ENCODE measurements at places on chromosomes 16 and 17. TPM values are rescaled to one million over a fixed set of nuclear protein-coding genes. Genes with fewer than 3 reads are reported as not detected.
A peak's percentile ranks its signal among the peaks of the same experiment; 100 is the strongest.

The SNAI3 gene
- polyA plus RNA-seq = 0.03 TPM

The TMED6 gene
- not detected for polyA plus RNA-seq

The TPSD1 gene
- polyA plus RNA-seq = not detected

- H3K4me1 ChIP-seq = peaks cover 4% of the 10 kb centered on the region
- peaks cover 27% of the 10 kb centered on the region for H3K36me3 ChIP-seq
- no peak overlapping the region for H3K4me3 ChIP-seq
- H3K27ac ChIP-seq = no peak overlapping the region
- DNase-seq = no peak
Observed at GRCh38 chr16:16045296-16045695, 95.9 kb downstream of the ABCC1 start.

DNA sequence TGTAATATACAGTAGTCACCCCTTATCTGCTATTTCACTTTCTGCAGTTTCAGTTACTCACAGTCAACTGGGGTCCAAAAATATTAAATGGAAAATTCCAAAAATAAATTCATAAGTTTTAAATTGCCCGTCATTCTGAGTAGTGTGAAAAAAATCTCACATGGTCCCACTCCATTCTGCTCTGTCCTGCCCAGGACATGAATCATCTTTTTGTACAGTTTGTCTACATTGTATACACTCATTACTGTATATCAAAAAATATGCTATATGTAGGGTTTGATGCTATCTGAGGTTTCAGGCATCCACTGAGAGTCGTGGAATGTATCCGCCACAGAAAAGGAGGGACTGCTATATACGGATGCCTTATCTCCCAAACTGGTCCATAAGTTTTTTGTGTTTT is 16.0 kb upstream of the APPBP2 start:
- H3K4me3 ChIP-seq = no peak overlapping the region
- no peak for DNase-seq
- H3K4me1 ChIP-seq = no peaks in the 10 kb centered on the region
- H3K27me3 ChIP-seq = no peaks in the 10 kb centered on the region
- H3K36me3 ChIP-seq = no peaks in the 10 kb centered on the region
- H3K27ac ChIP-seq = no peak overlapping the region

DNA sequence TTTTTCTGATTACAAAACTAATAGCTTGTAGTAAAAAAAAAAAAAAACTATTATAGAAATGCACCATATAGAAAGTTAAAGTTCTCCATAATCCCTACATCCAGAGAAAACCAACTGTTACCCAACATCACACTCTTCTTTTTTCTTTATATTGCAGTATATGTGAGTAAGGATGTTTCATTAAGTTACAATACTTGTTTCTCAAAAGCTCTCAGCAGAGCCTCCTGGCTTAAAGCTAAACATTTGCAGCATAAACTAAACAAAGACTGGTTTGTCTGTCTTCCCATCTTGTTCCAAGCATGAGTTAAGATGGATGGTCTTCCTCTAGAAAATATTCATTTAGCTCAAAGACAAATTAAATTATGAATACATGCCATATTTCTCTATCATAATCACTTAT is 25.2 kb downstream of the GRB2 start:
- H3K27ac ChIP-seq = no peak overlapping the region
- H3K4me3 ChIP-seq = no peak overlapping the region
- no peak for DNase-seq
- peaks cover 4% of the 10 kb centered on the region for H3K36me3 ChIP-seq
- no peaks in the 10 kb centered on the region for H3K4me1 ChIP-seq

GRCh38 chr16:78571898-78572358 is 472.5 kb downstream of the WWOX start:
- no peak overlapping the region for H3K27ac ChIP-seq
- H3K4me3 ChIP-seq = no peak overlapping the region
- no peaks in the 10 kb centered on the region for H3K36me3 ChIP-seq

DNA sequence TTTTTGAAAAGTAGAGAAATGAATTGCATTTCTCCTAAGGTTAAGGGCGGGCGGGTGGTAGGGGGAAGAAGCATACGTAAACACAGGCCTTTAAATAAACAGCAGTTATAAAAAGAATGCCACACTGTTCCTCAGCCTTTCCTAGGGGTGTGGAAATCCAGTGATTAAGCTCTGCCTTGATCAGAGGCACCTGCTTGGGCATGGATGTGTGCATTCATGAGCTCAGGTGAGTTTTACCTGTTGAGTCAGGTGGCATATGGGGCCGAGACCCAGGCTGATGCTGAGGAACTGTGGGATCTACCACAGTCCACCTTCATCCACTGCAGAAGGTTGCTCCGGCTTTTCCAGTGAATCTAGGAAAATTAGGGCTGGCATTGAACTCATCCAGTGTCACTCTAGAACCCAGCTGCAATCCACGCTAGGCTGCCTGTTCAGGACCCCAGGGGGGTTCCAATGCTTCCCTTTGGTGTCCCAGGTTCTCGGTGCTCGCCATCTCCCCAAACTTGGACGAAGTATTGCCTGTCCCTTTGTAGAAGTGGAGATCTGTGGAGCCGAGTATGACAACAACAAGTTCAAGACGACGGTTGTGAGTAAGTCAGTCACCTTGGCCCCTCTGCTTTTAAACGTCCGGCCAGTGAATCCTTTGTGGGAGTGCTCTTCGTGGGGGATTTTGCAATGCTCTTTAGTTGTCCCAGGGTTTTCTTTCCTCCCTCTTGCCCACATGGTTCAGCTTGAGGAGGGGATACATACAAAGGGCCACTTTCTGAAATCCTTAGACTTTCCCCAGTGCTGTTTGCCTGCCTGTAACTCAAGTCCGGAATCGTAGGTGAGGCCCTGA is 72.7 kb downstream of the SDR42E1 start:
- no peak for DNase-seq
- peaks cover 6% of the 10 kb centered on the region for H3K27me3 ChIP-seq
- H3K4me1 ChIP-seq = no peaks in the 10 kb centered on the region

DNA sequence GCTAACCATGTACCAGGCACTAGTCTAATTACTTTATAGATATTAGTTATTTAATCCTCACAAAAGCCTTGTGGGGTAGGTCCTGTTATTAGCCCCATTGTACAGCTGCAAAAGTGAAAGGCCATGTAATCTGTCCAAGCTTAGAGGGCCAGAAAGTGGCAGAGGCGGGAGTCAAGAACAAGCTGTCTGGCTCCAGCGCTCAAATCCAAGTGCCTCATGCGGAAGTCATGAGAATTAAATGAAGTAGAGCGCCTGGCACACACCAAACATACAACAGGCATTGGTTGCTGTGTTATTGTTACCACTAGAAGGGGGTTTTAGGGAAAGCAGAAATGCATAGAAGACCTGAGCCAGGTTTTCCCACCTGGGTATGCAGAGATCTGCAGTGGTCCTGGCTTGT is 1.2 kb downstream of the AQP8 start:
- no peak overlapping the region for H3K4me3 ChIP-seq
- no peak overlapping the region for H3K27ac ChIP-seq
- DNase-seq = no peak
- H3K4me1 ChIP-seq = no peaks in the 10 kb centered on the region
- peaks cover 5% of the 10 kb centered on the region for H3K27me3 ChIP-seq
- H3K36me3 ChIP-seq = no peaks in the 10 kb centered on the region

DNA sequence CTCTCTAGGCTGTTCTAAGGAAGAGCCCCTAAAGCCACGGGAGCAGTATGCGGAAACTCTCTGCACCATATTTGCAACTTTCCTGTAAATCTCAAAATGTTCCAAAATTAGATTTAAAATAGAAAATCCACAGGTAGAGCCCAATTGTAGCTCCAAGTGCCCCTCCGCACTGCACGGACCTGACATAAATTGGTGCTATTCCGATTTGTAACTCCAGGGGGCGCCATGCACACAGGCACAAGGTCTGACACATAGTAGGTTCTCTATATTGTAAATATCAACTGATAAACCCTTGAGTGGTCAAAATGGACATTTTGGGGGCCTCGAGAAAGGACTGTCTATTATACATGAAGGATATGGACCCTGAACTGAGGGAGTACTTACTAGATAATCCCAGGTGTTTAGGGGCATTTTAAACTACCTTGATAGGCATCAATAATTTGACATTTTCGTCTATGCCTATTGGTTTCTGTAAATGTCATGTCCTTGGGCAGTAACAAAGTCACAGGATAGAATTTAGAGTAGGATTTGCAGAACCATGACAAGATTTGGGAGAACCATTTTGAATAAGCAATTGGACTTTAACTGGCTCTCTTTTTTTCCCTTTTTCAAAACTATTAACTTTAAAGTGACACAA is 36.6 kb upstream of the TMEM132E start:
- DNase-seq = peak; percentile 47
- H3K27ac ChIP-seq = no peak overlapping the region
- H3K27me3 ChIP-seq = no peaks in the 10 kb centered on the region
- H3K4me3 ChIP-seq = no peak overlapping the region

DNA sequence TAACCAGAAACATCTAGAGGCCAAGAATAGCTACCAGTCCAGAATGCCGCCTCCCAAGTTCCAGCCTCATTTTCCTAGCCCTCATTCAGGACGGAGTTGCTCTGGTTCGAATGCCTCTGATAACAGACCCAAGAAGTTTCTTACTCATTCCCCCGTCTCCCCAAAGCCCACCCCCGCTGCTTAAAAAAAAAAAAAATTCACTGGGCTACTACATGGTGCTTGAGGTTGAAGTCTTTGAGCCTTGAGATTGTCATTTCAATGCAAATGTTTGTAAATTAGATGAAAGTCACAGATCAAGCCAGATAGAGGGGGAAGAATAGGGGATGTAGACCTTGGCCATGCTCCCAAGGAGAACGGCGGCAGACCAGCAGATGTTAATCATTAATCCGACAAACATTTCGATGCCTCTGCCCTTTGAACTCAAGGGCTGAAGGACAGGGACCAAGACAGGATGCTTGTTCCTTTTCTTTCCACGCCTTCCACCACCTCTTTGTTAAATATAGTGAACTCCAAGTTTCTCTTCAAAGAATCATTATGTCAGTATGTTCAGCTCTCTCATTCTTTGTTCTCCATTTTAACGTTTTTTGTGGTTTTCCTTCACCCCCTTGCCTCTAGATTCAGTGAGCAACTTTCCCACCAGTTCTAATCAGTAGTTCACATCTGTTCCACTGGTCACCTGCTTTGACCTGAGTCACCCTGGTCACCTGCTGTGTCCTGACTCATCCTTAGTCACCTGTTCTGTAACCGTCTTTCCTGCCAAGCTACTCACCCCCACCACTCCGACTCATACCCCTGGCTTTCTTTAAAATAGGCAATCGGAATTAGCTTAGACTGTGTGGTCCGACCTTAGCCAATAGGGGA is 190.3 kb downstream of the CPPED1 start:
- no peaks in the 10 kb centered on the region for H3K36me3 ChIP-seq
- H3K27me3 ChIP-seq = no peaks in the 10 kb centered on the region
- no peak overlapping the region for H3K27ac ChIP-seq

- H3K4me3 ChIP-seq = no peak overlapping the region
- no peaks in the 10 kb centered on the region for H3K4me1 ChIP-seq
- H3K27ac ChIP-seq = no peak overlapping the region
- DNase-seq = no peak
- no peaks in the 10 kb centered on the region for H3K27me3 ChIP-seq
Observed at GRCh38 chr16:6193718-6194117, 1096.1 kb upstream of the EEF2KMT start.

- no peak overlapping the region for H3K27ac ChIP-seq
- H3K36me3 ChIP-seq = no peaks in the 10 kb centered on the region
- H3K4me3 ChIP-seq = no peak overlapping the region
- no peaks in the 10 kb centered on the region for H3K4me1 ChIP-seq
Observed at GRCh38 chr17:74566132-74566753, 1.1 kb downstream of the CD300H start.

GRCh38 chr16:4612977-4613635 is 1.6 kb downstream of the UBALD1 start:
- H3K27ac ChIP-seq = no peak overlapping the region
- DNase-seq = peak; percentile 48
- no peaks in the 10 kb centered on the region for H3K36me3 ChIP-seq
- peak overlapping the region; percentile 83 for H3K4me3 ChIP-seq

DNA sequence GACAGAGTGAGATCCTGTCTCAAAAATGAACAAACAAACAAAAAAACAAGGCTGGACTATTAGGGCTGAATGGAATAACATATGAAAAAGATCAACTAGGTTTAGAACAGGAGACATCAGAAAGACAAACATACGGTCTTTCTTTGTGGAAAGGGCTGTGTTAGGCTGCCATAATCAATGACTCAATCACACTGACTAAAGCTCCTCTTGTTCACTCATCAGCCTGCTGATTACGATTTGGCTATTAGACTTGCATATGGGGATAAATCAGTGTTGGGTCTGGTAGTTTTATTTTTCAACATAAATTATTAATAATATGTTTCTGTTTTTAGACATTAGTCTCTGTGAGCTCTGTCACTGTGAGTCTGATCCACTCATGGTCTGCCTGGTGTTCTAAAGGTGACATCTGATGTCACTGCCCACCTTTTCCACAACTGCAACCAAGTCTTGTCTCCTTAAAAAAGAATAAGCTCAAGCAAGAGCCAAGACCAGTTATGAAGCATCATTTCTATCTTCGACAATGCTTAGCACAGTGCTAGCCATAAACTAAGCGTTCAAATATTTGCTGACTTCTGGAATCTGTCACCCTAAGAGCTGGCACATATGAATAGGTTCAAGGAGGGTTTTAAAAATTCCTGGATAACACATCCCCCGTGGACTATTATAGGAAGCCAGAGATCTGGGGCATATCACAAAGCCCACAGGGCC is 10.2 kb downstream of the CFAP20 start:
- no peak overlapping the region for H3K27ac ChIP-seq
- no peak for DNase-seq
- H3K36me3 ChIP-seq = peaks cover 19% of the 10 kb centered on the region
- H3K27me3 ChIP-seq = no peaks in the 10 kb centered on the region
- H3K4me1 ChIP-seq = peaks cover 30% of the 10 kb centered on the region
- no peak overlapping the region for H3K4me3 ChIP-seq

DNA sequence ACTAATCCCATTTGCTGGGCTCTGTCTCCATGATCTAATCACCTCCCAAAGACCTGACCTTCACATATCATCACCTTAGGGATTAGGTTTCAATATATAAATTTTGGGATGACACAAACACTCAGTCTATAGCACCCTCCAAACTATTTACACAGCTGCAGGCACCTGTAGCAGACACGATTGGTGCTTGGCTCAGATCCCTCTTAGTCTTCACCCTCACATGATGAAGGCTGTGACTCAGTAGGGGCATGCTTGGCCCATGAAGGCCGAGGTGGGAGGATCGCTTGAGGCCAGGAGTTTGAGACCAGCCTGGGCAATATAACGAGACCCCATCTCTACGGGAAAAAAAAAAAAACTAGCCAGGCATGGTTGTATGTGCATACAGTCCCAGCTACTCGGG is 73.5 kb downstream of the HS3ST2 start:
- H3K27me3 ChIP-seq = no peaks in the 10 kb centered on the region
- H3K4me1 ChIP-seq = no peaks in the 10 kb centered on the region
- H3K36me3 ChIP-seq = no peaks in the 10 kb centered on the region

- no peaks in the 10 kb centered on the region for H3K36me3 ChIP-seq
- no peak for DNase-seq
- H3K27me3 ChIP-seq = no peaks in the 10 kb centered on the region
- H3K4me3 ChIP-seq = no peak overlapping the region
Observed at GRCh38 chr17:38435795-38436194, 7.5 kb downstream of the ARHGAP23 start.

DNA sequence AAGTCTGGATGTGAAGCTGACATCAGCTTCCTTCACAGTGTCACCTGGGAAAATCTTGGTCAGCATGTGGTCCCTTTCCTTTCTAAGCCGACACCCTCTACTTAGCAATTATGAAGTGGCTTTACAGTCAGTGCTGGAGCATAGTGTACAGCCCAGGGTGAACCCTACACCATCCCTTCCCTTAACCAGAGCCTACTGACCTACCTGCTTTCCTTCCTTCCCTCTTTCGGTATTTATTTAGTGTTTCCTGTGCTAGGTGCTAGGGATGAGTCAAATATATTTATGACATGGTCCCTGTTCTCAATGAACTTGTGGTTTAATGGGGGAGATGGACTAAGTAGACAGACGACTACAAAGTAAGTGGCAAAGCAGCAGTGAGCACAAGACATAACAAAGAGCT is 77.5 kb downstream of the CDK5R1 start:
- peaks cover 2% of the 10 kb centered on the region for H3K36me3 ChIP-seq
- no peaks in the 10 kb centered on the region for H3K27me3 ChIP-seq
- no peak overlapping the region for H3K27ac ChIP-seq
- no peaks in the 10 kb centered on the region for H3K4me1 ChIP-seq
- no peak overlapping the region for H3K4me3 ChIP-seq
